Hypothalamus (tissue), 51 donors: ENCODE measurements at places on chromosomes 3 and 15.

- DNase-seq, result no peak
These were observed 29.1 kb downstream of the PRR20G start for GRCh38 chr3:127258733-127259132.

GRCh38 chr3:58266577-58266976 lies 29.0 kb downstream of the ABHD6 start:
- DNase-seq, result no peak

GRCh38 chr3:143203142-143203541 lies 83.6 kb downstream of the CHST2 start:
- no peak for DNase-seq

GRCh38 chr15:72281713-72282112 lies 9.4 kb upstream of the PARP6 start:
- DNase-seq, result no peak

DNA sequence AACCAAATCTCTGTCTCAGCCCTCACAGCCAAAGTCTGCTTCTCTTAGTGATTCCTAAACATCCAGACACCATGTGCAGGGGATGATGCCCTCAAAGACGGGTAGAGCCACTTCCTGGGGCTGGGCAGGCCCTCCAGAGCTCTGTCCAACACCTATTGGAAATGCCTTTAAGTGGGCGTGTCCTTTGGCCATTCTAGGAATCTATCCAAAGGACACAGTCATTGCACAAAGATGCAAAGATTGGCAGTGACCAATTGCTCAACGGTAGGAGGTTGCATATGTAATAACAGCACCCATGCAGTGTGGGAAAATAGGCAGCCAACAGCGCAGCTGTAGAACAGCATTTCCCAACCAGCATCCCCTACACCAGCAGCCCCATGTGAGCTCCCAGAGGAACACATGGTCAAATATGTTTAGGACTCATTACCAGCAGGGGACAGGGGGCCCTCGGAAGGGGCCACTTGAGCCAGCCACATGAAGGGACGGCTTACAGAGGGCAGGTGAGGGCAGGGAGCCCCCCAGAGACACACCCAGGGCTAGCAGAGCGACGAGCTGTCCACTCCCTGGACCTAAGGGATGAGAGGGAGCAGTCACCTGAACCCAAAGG lies 142.8 kb upstream of the IQSEC1 start:
- DNase-seq, result no peak

GRCh38 chr3:38015485-38015884 lies 14.0 kb downstream of the PLCD1 start:
- DNase-seq, result no peak

GRCh38 chr15:95988574-95988887 lies 342.0 kb upstream of the NR2F2 start:
- DNase-seq, result no peak

GRCh38 chr3:37751537-37751936 lies 110.1 kb upstream of the CTDSPL start:
- DNase-seq, result no peak

DNA sequence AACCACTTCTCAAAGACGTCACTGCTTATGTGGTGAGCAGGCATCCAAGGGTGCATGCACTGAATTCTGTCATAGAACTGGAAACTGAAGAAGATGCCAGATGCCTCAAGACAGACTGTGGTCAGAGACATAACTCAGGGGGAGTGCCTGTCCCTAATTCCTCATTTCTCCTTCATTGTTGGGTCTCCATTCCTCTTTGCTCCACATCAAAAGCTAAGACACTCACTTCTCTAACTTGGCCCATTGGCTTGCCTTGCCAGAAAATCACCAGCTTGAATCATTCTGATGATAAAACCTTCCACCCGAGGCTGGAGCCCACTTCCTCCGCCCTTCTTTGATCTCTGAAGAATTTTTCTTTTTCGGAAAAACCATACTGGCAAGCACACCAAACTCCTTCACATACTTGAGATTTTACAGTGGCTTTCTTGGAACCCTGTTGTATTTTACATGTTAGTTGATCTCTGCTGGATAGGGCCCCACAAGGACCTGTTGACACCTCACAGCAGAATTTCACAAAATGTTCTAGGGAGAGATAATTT lies 69.9 kb downstream of the COL8A1 start:
- DNase-seq, result no peak

DNA sequence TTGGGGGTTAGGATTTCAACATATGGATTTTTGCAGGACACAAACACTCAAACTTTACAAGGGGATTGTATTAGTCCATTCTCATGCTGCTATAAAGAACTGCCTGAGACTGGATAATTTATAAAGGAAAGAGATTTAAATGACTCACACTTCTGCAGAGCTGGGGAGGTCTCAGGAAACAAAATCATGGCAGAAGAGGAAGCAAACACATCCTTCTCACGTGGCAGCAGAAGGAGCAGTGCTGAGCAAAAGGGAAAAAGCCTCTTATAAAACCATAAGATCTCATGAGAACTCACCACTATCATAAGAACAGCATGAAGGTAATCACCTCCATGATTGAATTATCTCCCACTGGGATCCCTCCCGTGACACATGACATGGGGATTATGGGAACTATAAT lies 1183.1 kb downstream of the ZPLD1 start:
- DNase-seq, result no peak

GRCh38 chr3:4588466-4588865 lies 95.3 kb downstream of the ITPR1 start:
- DNase-seq, result no peak

- DNase-seq, result no peak
These were observed 13.4 kb downstream of the RTP1 start for GRCh38 chr3:187210545-187211327.

DNA sequence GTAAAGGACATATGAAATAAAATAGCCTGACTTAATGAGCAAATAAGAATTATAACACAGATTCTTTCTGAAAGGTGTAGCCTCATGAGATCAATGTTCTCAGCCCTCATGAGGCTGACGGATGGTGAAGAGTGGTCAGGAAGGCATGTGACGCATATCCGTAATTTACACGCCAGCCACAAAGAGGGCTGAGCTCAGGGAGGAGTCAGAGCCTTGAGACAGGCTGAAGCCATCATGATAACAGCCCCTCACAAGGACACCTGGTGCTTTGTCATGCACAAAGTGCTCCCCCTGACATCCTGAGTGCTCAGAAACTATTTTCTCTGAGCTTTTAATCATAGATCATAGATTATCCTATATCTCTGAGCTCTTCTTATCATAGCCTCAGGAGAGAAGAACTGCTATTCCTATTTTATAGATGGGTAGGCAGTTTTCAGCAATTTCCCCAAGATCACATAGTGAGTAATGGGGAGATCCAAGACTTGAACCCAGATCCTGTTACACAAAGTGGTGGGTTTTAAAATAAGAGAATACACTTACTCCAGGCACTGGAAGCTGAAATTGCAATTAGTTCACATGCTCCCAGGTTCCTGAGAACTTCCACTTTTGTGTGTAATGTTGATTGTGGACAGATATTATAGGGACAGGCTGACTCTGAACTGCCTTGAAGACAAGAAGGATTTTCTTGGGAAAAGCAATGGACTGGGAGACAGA lies 267.1 kb downstream of the RPLP1 start:
- no peak for DNase-seq

DNA sequence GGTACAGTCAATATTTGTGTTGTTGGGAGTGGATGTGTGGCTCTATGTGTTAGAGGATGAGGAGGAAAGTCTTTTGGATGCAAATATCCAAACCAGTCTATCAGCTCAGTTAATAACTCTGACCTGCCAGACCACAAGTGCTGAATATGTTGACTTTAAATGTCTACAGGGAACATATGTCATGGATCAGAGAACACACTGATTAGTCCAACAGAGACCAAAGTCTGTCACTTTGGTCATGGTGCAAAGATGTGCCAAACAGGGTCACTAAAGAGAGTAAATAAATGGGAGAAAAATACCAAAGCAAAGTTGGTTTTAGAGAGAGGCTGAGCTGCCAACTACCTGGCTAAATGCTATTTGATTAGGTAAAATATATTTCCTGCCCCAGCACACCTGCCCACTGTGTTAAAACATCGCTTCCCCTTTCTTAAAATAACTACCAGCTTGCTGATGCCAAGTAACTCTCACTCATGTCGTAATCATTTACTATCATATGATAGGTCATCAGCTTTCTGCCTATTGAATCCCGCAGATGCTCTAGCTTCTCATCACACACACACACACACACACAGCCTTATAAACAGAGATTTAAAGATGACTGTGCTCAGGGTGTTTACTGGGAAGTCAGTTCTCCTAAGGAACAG lies 173.3 kb downstream of the PDZRN3 start:
- no peak for DNase-seq

- DNase-seq, result no peak
These were observed 34.8 kb downstream of the B3GALNT1 start for GRCh38 chr3:161070252-161070930.

DNA sequence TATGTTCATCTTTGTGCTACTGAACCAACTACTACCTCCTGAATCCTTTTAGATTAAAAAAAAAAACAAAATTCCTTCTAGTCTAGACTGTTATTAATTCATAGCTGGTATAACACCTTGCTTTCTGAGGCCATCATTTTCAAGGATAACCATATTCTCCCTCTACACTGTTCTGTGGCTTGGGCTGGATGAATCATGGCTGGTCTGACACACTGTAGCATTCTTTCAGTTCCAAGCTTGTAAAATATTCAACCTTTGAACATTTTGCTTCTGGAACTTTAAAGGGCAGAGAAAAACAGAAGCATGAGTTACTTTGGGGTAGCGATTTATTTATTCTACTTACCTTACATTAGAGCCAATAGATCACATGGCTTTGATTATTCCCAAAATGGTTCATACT lies 7.6 kb downstream of the HSPBAP1 start:
- no peak for DNase-seq

DNA sequence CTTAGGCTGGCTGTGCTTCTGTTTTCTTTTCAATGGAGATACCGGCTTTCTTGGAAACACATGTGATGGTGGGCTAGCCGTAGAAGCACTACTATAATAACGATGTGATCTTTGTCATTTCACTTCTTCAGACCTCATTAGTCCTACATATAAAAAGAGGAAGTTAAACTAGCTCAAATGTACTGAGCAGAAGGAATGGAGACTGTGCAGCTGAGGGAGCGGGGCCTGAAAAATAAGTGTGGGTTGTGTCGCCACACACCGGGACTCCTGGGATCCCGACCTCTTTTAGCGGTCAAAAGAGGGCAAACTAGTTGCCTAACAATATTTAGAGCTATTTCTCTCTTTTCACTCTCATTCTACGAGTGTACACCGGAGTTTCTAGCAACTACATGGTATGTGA lies 1.0 kb upstream of the RNF7 start:
- DNase-seq, result no peak

DNA sequence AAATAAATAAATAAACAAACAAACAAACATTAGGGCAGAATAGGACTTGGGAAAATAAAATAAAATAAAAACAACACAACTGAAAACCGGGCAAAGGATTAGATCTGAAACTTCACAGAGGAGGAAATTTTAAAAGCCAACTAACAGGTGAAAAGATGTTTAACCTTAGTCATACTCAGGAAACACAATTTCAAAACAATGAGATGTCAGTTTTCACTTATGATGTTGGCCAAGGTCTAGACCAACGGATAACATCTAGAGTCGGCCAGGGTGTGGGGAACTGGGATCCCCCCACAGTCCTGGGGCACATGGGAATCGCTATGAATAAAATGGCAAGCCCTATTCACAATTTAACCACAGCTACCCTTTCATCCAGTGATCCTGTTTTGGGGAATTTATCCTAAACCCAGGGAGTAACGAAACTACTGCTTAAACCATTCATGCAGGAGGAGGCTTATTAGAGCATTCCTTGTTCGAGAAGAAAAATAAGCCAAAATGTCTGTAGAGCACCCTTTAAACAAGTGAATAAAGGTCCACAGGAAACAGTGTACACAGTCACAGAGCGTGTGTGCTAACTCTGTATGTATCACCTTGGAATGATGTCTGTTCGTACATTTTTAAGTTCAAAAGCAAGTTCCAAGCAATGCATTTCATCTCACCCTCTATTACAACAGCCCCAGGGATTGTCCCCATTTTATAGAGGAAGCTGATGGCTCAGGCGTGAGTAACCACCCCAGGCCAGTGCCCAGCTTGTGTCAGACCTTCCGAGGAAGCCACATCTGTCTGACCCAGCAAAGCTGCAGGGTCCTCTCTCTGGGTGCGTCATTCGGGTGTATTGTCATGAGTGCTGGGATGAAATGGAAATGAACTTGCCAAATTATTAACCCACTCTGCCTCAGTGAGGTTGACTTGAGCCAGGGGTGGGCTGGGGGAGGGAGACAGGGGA lies 6.3 kb upstream of the ANPEP start:
- DNase-seq, result no peak

GRCh38 chr3:138443091-138443490 lies 8.7 kb downstream of the ESYT3 start:
- no peak for DNase-seq

DNA sequence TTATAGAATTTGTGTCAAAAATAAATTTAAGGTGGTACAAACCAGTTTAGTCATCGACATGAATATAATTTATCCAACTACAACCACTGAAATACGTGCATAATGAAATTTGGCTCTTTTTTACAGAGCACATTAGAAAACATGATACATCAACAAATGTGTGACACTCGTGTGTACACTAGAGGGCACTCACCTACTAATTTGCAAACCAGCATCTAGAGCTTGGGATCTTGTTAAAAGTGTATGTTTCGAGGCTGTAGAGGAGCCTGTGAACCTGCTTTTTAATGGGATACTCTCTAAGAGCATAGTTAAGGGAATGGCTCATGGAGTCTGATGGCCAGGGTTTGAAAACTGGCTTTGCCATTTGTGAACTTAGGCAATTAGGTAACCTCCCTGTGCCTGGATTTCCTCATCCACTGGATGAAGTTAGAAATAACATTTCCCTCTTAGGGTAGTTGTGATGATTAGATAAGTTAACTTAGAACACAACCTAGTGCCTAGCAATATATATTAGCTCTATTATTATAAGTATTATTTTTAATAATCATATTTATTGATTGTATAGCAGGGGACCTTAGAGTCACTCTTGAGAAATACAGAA lies 8.8 kb upstream of the CPOX start:
- DNase-seq, result no peak

DNA sequence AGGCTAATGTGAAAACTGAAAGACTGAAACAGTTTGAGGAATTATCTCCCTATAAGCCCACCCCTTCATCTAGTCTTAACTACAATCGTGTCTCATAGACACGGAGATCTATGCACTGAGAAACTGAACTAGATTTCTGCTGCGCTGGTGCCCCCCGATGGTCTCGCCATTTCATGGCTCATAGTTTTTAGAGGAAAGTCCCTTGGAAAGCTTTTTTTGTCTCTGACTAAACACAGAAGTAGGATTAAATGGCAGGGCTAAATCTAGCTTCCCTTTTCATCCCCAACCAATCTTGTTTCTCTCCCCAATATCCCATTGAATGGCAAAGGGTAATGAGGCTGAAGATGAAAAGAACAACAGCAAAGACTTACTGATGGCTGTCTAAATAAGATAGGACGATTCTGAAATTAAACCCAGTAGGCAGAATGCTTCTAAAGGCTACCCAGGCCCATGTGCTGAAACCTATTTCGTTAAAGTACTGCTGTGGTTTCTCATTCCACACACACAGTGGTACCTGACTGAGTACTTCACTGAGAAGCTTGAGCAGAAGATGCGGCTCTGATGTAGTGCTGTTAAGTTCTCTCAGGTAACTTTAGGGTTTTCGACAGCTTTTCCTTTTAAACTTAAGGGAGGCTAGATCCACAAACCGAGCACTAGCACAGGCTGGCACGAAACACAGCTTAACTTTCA lies 142.7 kb downstream of the GADL1 start:
- DNase-seq, result no peak

- DNase-seq, result no peak
These were observed 1.6 kb downstream of the ZDHHC3 start for GRCh38 chr3:44974416-44974815.
